ENCODE measurements at places on chromosomes 12 and 14.

- no peak for DNase-seq
Observed at GRCh38 chr12:45205165-45205825, 10.6 kb upstream of the ANO6 start.

DNA sequence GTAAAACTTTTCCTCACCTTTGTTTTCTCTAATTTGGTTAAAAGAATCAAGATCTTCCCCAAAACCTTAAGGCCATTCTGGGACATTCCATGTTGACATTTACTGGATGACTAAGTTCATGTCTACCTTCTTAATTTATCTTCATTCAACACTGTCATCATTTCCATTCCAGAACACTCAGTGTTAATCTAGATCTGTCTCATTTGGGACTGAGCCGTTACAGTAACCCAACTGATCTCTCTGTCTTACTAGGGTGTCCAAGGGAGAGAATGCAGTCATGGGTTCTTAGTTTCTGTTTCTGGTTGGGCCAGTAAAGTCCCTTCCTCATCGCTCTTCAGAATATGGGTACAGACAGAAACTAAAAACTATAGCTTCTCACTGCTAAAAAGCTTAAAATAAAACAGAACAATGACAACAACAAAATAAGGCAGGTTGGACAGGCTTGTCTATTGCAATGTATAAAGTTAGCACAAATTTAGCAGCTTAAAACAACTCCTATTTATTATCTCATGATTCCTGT lies 144.8 kb downstream of the ASCL1 start:
- DNase-seq, result no peak

- DNase-seq, result peak; percentile 30
Observed at GRCh38 chr12:91216871-91217270, 34.3 kb upstream of the DCN start.

DNA sequence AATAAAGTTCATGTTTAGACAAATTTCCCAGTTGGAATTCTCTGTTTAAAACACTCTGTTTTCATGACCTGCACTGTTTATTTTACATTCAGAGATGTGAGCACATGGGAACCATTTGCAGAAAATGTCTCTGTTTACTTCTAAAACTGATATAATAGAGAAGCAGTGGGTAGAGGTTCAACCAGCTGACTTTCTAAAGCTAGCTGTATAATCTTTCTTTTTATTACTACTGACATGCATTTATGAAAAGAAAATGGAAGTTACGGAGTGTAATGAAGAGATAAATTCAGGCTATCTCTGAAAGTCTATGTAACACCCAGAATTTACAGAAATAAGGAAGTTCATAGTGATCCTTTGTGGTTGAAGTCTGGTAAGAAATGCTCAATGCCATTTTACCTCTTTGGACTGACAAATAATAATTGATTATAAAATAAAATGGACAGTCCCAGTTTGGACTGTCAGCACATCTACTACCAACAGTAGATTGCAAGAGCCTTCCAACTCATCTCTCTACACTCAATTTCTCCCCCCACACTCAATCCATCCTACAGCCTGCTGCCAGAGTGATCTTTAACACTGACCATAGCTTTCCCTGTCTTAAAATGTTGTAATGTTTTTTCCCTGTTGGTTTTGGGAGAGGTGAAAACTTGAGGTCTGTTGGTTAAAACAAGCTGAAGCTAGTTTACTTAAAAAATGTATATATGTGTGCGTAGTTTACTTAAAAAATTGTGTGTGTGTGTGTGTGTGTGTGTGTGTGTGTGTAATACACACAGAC lies 137.4 kb downstream of the AEBP2 start:
- no peak for DNase-seq

- no peak for DNase-seq
Observed at GRCh38 chr14:21431126-21431525, 24.8 kb downstream of the CHD8 start.

GRCh38 chr14:101734246-101734847 lies 27.2 kb upstream of the PPP2R5C start:
- no peak for DNase-seq

- peak; percentile 69 for DNase-seq
Observed at GRCh38 chr14:28751467-28752058, 15.0 kb upstream of the FOXG1 start.

DNA sequence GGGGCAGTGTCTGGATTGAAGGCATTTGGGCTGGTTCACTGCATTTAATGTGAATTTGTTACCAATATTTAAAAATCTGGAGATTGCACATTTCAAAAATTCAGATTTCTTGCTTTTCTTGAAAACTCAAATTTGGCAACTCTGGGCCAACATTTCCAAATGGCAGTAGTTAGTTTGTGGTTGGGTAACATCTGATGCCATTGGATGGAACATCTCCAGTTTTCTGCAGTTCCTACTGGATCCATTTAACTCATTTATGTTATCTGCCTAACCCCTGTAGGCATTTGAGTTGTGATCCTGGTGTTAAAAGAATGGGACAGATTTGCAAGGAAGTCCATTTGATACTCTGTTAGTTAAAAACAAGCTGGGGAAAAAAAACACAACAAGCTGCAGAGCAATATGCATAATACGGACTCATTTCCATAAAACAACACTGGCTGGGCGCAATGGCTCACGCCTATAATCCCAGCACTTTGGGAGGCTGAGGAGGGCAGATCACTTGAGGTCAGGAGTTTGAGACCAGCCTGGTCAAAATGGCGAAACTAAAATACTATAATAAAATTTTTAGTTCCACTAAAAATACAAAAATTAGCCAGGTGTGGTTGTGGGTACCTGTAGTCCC lies 7.9 kb downstream of the EIF2B2 start:
- no peak for DNase-seq

DNA sequence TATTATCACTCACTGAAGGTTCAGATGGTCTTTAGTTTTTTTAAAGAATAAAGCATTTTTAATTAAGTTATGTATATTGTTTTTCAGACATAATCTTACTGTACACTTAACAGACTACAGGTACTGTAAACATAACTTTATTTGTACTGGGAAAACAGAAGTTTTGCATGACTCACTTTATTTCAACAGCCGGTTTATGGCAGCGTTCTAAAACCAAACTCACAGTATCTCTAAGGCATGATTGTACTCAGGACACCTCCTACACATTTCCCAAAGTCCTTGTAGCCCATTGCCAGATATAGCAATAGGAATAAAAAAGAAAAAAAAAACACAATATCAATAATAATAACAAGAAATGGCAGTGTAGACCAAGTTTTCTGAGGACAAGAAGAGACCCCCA lies 1341.4 kb downstream of the FSCB start:
- DNase-seq, result no peak

DNA sequence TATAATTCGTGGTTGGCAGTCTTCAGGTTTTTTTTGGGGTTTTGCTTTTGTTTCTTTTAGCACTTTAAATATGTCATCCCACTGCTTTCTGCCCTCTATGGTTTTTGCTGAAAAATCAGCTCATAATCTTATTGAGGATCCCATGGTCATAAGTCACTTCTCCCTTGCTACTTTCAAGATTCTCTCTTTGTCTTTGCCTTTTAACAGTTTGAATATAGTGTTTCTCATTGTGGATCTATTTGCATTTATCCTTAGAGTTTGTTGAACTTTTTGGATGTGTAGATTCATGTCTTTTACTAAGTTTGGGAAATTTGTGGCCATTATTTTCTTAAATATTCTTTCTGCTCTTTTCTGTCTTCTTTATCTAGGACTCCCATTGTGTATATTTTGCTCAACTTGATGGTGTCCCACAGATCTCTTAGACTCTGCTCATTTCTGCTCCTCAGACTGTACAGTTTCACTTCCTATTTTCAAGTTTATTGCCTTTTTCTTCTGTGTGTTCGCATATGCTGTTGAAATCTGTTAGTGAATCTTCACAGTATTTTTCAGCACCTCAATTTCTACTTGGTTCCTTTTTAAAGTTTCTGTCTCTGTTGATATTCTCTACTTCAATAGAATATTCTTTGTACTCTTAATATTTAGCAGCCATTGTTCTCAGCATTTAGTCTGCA lies 70.8 kb downstream of the WNK1 start:
- DNase-seq, result no peak

- DNase-seq, result peak; percentile 56
Observed at GRCh38 chr14:21408147-21408546, 24.3 kb upstream of the SUPT16H start.
